ENCODE measurements at places on chromosomes 6 and 20. TPM values are rescaled to one million over a fixed set of nuclear protein-coding genes. Genes with fewer than 3 reads are reported as not detected.

The OPRM1 gene
- total RNA-seq, result not detected

The MAK gene
- total RNA-seq, result 0.42 TPM

The DYNLT2 gene
- total RNA-seq, result 7.2 TPM

The MMP24 gene
- total RNA-seq, result not detected

The ADTRP gene
- 32.7 TPM for total RNA-seq

The LTA gene
- 2.5 TPM for total RNA-seq

The OLIG3 gene
- total RNA-seq, result not detected

The LY6G6C gene
- not detected for total RNA-seq

The C20orf96 gene
- 0.73 TPM for total RNA-seq

The CGA gene
- not detected for total RNA-seq

The SIGLEC1 gene
- 0.73 TPM for total RNA-seq

The NDUFAF5 gene
- total RNA-seq, result 32.8 TPM

The UBR2 gene
- 25.2 TPM for total RNA-seq

The CLPSL2 gene
- total RNA-seq, result not detected

The PDYN gene
- 0.10 TPM for total RNA-seq

The PRR18 gene
- not detected for total RNA-seq

The MICA gene
- total RNA-seq, result 7.1 TPM

The NSFL1C gene
- total RNA-seq, result 28.1 TPM

The OXT gene
- total RNA-seq, result not detected

The CD93 gene
- total RNA-seq, result 85.5 TPM

The C6orf58 gene
- total RNA-seq, result not detected

The FUT9 gene
- under 0.01 TPM for total RNA-seq

The PACRG gene
- total RNA-seq, result 0.73 TPM

The MYB gene
- total RNA-seq, result 4.8 TPM

The TMEM151B gene
- not detected for total RNA-seq

The GPR6 gene
- not detected for total RNA-seq

The SLC13A3 gene
- total RNA-seq, result 0.10 TPM

The VIP gene
- not detected for total RNA-seq

The PNLDC1 gene
- total RNA-seq, result 0.10 TPM

The RAB44 gene
- total RNA-seq, result 1.3 TPM

The STK38 gene
- total RNA-seq, result 35.3 TPM

The HLA-DQB1 gene
- total RNA-seq, result 1.4 TPM

The ITPR3 gene
- 13.6 TPM for total RNA-seq

The C6orf132 gene
- total RNA-seq, result not detected

The PACSIN1 gene
- 0.42 TPM for total RNA-seq

The CCR6 gene
- total RNA-seq, result 14.8 TPM

The LY6G6D gene
- 1.0 TPM for total RNA-seq

The HCK gene
- total RNA-seq, result 52.4 TPM

The HMGN3 gene
- total RNA-seq, result 26.4 TPM

The TRIM40 gene
- total RNA-seq, result 1.4 TPM

The RFX6 gene
- total RNA-seq, result not detected

The SPATS1 gene
- total RNA-seq, result not detected

The ERVFRD-1 gene
- 0.10 TPM for total RNA-seq

The BMP5 gene
- total RNA-seq, result not detected

The SLPI gene
- 0.63 TPM for total RNA-seq

The EDN3 gene
- not detected for total RNA-seq

The ARFGEF3 gene
- under 0.01 TPM for total RNA-seq

The PDE7B gene
- 0.42 TPM for total RNA-seq

The CAP2 gene
- total RNA-seq, result 0.10 TPM

The MCHR2 gene
- total RNA-seq, result not detected

The CST4 gene
- not detected for total RNA-seq

Measured in mononuclear cell (primary cell).